ENCODE measurements at places on chromosomes 7 and 10. TPM values are rescaled to one million over a fixed set of nuclear protein-coding genes. Genes with fewer than 3 reads are reported as not detected.

Gene FANK1
- 0.60 TPM for total RNA-seq

Gene KBTBD2
- 129 TPM for total RNA-seq

Gene UTF1
- total RNA-seq, result not detected

Gene TLL2
- total RNA-seq, result not detected

Gene SLC18A2
- 0.20 TPM for total RNA-seq

DNA sequence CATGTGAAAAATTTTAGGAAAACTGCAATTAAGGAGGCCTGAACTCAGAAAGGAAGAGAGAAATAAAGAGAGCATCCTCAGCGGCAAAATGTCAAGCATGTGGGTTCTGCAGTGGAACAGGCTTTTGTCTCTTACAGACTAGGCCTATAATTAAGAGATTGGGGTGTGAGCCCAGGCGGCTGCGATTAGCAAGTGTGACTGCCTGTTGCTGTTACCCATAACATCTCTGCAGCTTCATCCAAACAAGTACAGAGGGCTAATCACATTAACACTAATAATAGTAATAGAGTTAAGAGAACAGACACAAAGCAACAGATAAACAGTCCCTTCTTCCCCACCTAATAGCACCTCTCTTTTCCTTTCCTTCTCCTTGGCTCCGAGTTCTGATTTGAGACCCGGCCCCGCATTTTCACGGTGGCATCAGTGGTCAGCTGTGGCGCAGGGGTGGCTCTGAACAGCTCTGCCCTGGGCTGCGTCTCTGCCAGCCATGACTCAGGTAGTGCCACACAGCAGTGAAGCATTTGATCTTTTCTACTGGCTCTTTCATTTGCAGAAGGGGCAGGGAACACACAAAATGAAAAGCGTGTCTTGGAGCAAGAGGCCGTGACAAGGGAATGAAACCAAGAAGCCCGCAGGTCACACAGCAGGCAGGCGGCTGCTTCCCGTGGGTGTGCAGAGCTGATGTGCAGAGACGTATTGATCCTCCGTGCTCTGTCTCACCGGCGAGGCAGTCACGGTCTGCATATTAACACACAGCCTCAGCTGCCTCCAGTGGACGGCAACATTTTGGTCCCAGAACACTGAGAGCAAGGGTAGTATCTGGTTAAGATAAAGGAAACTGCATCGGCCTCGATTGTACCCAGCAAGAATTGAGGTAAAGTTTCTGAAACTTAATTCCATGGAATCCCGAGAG is 103.1 kb downstream of the KLF6 start:
- H3K27ac ChIP-seq, result no peak overlapping the region
- H3K4me1 ChIP-seq, result peaks cover 2% of the 10 kb centered on the region
- DNase-seq, result no peak
- no peaks in the 10 kb centered on the region for H3K36me3 ChIP-seq

DNA sequence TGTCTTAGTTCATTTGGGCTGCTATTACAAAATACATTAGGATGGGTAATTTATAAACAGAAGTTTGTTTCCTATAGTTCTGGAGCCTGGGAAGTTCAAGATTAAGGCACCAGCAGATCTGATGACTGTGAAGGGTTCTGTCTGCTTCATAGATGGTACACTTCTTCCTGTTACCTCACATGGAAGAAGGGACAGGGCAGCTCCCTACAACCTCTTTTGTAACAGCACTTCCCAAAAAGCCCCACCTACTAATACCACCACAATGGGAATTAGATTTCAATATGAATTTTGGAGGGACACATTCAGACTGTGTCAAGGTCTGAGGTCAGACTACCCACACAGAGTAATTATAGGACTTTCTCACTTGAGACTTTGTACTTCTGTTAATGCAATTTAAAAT is 260.3 kb downstream of the ARHGAP12 start:
- H3K27me3 ChIP-seq, result peaks cover 17% of the 10 kb centered on the region
- H3K27ac ChIP-seq, result no peak overlapping the region

GRCh38 chr10:103711351-103711994 is 143.9 kb downstream of the SH3PXD2A start:
- peaks cover 6% of the 10 kb centered on the region for H3K4me1 ChIP-seq
- DNase-seq, result no peak
- peaks cover 4% of the 10 kb centered on the region for H3K27me3 ChIP-seq
- H3K27ac ChIP-seq, result no peak overlapping the region
- H3K36me3 ChIP-seq, result no peaks in the 10 kb centered on the region

GRCh38 chr10:4813023-4813422 is 13.0 kb upstream of the AKR1E2 start:
- peaks cover 5% of the 10 kb centered on the region for H3K4me1 ChIP-seq
- DNase-seq, result no peak
- H3K4me3 ChIP-seq, result no peak overlapping the region

DNA sequence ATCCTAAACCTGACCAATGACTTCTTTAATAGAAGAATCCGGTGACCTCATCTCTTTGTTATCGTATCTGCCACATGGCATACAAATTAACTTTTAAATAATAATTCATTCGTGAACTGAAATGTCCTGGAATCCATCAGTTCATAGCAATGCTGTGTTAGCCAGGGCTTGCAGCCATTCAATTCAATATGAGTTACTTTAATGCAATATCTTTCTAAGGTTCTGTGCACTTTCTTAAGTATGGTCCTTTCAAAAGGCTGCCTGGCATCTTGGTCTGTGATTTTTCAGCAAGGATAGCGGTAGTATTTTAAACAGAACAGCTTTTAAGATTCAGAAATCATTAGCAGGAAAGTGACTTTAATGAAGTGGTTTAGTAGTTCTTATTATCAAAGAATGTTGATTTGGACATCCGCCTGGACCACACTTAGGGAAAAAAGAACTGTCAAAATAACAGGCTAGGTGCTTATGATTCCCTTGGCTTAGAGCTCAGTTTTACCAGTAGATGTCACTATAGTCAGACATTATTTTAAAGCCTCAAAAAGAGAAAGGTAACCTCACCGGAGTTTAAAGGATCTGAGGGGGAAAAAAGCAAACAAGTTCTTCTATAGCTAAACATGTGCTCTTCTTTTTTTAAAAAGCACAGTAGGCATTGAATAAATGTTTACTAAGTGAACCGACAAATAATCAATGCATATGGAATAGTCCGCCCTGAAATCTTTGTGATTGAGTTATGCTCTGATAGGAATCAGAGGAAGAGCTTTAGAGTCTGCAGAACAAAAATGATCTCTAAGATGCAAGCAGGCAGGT is 22.7 kb downstream of the SLC35G1 start:
- DNase-seq, result no peak
- peaks cover 7% of the 10 kb centered on the region for H3K4me1 ChIP-seq
- peak overlapping the region; percentile 62 for H3K27ac ChIP-seq

DNA sequence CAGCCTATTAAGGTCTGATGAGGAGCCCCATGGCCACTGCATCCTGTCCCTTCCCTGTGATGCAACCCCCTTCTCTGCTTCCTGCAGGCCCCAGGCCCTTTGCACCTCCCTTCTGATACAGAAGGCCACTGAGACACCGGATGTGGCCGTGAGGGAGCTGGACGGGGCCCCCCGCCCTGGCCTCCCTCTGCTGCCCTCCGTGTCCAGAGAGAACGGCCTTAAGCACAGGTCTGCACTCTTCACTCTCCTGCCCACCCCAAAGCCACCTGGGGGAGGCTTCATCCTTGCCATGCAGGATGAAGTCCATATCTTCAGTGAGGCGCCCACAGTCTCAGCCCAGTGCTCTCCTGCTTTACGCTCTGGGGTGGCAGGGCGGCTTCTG is 86.9 kb upstream of the GNA12 start:
- DNase-seq, result no peak
- no peaks in the 10 kb centered on the region for H3K27me3 ChIP-seq
- H3K4me3 ChIP-seq, result peak overlapping the region; percentile 15
- peak overlapping the region; percentile 87 for H3K27ac ChIP-seq
- H3K4me1 ChIP-seq, result peaks cover 6% of the 10 kb centered on the region

- no peak for DNase-seq
- peaks cover 82% of the 10 kb centered on the region for H3K27me3 ChIP-seq
- peaks cover 24% of the 10 kb centered on the region for H3K4me1 ChIP-seq
- H3K36me3 ChIP-seq, result peaks cover 7% of the 10 kb centered on the region
- peak overlapping the region; percentile 73 for H3K4me3 ChIP-seq
- H3K27ac ChIP-seq, result peak overlapping the region; percentile 78
These were observed 3.7 kb upstream of the HOXA7 start for GRCh38 chr7:27160145-27160545.

DNA sequence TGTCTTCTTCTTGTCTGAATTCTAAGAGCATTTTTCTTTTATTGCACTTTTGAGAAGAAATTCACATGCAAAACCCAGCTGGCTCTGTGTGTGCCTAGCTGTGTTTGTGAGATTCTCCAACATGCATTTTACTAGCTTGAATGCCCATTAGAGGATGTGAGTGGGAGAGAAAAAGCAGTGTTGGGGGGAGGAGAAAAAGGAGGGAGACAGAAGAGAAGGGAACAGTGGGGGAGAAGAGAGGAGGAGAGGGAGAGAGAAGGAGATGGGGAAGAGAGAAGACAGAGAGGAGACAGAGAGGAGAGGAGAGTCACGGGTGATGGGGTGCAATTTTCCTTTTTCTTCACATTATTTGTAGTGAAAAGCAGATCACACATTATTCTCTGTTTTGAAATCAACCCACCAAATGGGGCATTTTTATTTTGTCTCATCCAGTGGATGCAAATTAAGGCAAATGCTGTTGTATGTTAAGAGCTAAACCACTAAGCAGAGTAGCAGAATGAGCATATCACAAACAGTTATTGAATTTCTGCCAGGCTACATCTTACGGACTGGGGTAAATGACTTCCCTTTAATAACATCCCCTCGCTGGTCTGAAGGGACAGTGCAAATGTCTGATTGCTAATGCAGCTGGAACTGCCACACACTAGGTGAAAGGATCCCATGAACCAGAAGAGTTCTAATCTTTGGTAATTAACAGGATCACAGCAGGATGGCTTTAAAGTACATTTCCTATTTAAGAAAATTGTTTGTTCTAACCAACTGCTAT is 849 bp downstream of the LRRN3 start:
- peak overlapping the region; percentile 81 for H3K27ac ChIP-seq
- no peaks in the 10 kb centered on the region for H3K27me3 ChIP-seq
- no peaks in the 10 kb centered on the region for H3K36me3 ChIP-seq
- H3K4me1 ChIP-seq, result peaks cover 17% of the 10 kb centered on the region
- DNase-seq, result no peak
- peak overlapping the region; percentile 76 for H3K4me3 ChIP-seq

DNA sequence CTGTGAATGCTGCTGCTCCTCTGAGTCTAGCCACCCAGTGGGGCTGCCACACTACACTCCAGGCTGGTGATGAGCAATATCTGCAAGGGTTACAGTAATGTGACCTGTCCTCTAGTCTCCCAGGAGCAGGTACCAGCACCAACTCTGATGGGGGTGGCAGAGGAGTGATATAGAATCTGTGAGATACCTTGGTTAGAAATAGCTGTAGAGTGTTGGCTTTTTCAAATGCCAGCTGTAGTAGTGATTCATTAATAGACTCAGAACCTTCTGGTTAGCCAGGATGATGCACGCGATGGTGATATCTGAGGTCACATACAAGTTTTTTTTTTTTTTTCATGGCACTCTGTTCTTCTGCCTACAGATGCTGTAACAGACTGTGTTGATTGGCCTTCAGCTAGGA is 757.1 kb downstream of the INHBA start:
- no peak for DNase-seq
- no peaks in the 10 kb centered on the region for H3K36me3 ChIP-seq
- H3K27ac ChIP-seq, result no peak overlapping the region
- no peaks in the 10 kb centered on the region for H3K4me1 ChIP-seq

DNA sequence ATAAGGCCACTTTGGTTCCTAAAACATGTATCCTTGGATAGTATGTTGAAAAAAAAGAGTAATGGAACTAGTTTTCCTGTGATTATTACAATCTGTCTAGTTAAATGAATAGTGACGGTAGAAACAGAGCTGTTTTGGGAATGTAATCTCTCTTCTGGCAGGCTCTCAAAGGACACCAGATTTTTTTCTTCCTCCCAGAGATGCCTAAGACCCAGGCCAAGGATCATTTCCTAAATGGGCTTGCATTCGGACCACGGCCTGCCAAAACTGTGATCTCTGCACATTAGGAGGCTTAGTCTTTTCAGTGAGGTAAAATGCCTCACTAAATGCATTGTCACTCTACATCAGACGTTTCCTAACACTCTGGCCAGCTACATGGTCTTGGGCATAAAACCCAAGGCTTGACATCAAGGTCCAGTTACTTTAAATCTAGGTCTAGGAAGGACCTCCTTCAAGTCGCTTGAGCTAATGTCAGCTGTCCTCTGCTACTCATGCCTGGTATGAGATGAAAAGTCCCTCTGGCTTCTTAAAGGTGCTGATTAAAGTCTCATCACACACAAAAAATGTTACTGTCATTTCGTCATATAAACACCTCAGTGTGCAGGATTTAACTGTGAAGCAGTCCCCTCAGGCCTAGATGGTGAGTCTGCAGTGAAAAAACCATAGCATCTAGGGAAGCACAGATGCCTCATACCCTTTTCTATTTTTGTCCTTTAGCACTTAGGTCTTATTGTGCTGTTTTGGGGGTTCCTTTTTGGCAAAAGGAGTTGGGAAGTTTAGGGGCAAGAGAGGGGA is 47.7 kb downstream of the DLD start:
- peaks cover 2% of the 10 kb centered on the region for H3K4me1 ChIP-seq
- no peak overlapping the region for H3K27ac ChIP-seq
- DNase-seq, result no peak
- no peaks in the 10 kb centered on the region for H3K27me3 ChIP-seq
- H3K4me3 ChIP-seq, result no peak overlapping the region

- no peak overlapping the region for H3K27ac ChIP-seq
- DNase-seq, result no peak
- no peaks in the 10 kb centered on the region for H3K27me3 ChIP-seq
- H3K4me1 ChIP-seq, result peaks cover 48% of the 10 kb centered on the region
- H3K36me3 ChIP-seq, result no peaks in the 10 kb centered on the region
These were observed 24.7 kb downstream of the OSBPL3 start for GRCh38 chr7:24955313-24955712.

DNA sequence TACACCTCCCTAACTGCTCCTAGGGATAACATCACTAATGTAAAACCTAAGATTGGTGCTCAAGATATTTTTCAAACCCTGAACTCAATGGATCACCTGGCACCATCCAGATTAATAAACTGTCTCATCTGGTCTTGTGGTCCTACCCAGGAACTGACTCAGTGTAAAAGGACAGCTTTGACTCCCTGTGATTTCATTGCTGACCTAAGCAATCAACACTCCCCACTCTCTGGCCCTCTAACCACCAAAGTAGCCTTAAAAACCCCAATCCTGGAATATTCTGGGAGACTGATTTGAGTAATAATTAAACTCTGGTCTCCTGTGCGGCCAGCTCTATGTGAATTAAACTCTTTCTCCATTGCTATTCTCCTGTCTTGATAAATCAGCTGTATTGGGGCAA is 6.2 kb upstream of the USP54 start:
- H3K4me3 ChIP-seq, result no peak overlapping the region
- H3K36me3 ChIP-seq, result no peaks in the 10 kb centered on the region
- no peaks in the 10 kb centered on the region for H3K4me1 ChIP-seq

- DNase-seq, result no peak
- H3K4me1 ChIP-seq, result no peaks in the 10 kb centered on the region
- no peaks in the 10 kb centered on the region for H3K27me3 ChIP-seq
- no peak overlapping the region for H3K4me3 ChIP-seq
- no peaks in the 10 kb centered on the region for H3K36me3 ChIP-seq
These were observed 84.3 kb downstream of the CD36 start for GRCh38 chr7:80722616-80723195.

GRCh38 chr10:114780577-114781184 is 40.9 kb upstream of the FHIP2A start:
- H3K27me3 ChIP-seq, result peaks cover 13% of the 10 kb centered on the region
- H3K36me3 ChIP-seq, result peaks cover 6% of the 10 kb centered on the region
- peaks cover 15% of the 10 kb centered on the region for H3K4me1 ChIP-seq
- no peak overlapping the region for H3K4me3 ChIP-seq
- no peak for DNase-seq

All from T-helper 17 cell (primary cell).